ENCODE measurements at places on chromosomes 7 and 10. TPM values are rescaled to one million over a fixed set of nuclear protein-coding genes. Genes with fewer than 3 reads are reported as not detected.

DNA sequence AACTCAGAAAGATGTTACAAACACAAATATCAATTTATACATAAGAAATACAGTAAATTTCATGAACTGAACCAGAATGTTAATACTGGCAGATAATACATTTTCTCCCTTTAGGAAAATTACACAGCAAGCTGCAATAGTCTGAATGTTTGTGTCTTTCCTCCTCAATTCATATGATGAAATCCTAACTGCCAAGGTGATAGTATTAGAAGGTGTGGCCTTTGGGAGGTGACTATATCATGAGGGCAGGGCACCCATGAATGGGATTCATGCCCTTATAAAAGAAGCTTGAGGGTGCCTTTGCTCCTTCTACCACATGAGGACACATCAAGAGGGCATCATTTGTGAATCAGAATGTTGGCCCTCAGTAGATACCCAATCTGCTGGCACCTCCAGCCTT lies 64.3 kb upstream of the GPR22 start:
- no peak for DNase-seq

DNA sequence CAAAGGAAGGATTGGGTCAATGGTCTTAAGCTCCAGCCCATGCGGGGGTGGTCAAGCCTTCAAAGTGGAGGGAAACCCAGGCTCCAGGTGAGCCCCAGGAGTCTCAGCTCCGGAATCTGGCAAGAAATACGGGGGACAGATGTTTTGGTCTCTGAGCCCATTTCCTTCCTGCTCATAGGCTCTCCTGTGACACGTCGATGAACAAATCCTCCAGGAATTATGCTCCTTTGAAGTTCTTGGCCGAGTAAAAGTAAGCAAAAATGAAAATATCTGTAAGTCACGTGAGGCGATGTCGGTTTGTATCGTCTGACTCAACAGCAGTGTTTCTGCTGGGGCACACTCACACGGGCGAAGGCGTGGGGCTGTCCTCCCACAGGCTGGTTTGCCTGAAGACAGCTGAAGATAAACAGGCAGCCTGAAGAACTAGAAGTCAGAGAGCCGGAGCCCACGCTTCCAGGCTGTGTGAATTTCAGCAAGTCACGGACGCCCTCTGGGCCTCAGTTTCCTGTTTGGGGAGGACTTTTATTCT lies 52.6 kb upstream of the SMNDC1 start:
- no peak for DNase-seq

HOGA1 gene
- 25.6 TPM for total RNA-seq

HECW1 gene
- 0.04 TPM for total RNA-seq

DNA sequence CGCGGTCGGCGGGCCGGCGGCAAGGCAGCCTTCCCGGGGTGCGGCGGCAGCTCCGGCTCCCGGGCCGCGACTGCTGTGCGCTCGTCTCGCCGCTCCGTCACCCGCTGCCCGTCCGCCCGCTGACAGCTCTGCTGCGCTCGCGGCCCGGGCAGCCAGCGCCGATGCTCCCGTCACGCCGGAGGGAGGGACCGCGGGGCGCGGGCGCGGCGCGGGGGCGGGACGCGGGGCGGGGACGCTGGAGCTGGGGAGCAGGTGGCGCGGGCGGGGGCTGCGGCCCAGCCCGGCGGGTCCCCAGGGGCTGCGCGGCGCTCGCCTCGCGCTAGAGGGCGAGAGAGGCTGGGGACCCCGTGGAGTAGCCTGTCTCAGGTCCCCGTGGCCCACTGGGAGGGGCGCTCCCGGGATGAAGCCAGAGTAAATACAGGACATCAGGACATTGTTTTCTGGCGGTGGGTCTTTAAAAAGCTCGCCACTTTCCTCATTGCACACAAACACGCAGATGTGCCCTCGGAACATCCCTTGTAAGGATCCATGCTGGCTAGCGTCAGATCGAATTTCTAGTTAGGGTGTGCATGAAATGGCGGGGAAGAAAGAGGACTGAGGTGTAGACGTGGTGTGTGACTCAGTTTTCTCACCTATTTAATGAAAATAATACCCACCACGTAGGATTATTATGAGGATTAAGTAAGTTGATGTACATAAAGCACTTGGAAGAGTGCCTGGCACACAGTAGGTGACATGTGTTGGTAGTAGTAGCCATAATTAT lies at the start of gene ELAPOR2:
Gene ELAPOR2 (minus strand): TSS at position 130 of the 763 bp plus-strand sequence. CDS start 141 bp downstream, outside the sequence.
- peak; percentile 60 for DNase-seq

UCN3 gene
- not detected for total RNA-seq

GRCh38 chr7:157895520-157896375 lies 558.9 kb downstream of the DNAJB6 start:
- no peak for DNase-seq

DNA sequence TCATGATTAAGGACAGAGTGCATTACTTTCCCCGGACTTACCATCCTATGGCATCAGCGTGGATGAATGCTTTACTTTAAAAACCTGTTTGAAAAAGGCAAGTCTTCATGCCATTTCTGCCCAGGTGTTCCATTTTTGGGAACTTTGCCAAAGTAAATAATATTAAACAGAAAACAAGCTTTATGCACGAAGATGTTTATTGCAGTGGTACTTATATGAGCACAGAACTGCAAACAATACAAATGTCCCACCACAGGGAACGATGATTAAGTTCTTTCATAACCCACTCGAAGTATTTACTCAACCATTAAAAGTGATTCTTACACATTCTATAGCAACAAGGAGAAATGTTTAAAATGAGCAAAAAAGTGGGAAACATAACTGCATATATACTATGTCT lies 109.7 kb upstream of the GDF10 start:
- no peak for DNase-seq

DNA sequence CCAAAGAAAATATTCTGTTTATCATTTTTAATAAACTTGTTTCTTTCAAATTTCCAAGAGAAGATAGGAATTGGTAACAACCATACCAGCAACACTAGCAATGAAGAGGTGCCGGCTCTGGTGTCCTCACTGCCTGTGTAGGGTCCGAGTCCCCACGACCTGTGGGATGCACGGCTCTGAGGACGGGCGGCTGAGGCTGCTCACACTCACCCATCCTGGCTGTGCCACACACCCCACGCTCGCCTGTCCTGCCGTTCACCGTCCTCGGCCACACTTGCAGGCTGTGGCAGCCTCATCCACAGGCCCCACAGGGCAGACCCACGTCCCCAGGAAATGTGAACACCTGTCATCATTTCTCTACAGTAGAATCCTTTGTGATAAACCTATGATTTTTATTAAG lies 48.2 kb upstream of the DPYSL4 start:
- DNase-seq = no peak

DNA sequence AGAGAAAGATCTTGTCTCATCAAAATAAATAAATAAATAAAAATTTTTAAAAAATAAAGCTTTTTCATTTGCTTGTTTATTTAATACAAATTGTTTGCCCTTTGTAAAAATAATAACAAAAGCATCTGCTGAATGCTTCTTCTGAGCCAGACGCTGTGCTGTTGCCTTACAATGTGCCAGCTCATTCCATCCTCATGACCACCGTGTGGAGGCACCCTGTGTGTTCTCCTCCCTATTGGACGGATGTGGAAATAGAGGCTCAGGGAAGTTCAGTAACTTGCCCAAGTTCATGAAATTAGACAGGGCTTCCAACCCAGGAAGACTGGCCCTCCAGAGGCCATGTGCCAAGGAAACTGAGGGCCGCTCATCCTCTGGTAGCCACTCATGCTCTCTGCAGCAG lies 120.6 kb downstream of the SH3PXD2A start:
- no peak for DNase-seq

CLCN1 gene
- total RNA-seq = not detected

SPDYE18 gene
- total RNA-seq = not detected

GRCh38 chr7:71682841-71683781 lies 551.2 kb downstream of the GALNT17 start:
- DNase-seq = no peak

DNA sequence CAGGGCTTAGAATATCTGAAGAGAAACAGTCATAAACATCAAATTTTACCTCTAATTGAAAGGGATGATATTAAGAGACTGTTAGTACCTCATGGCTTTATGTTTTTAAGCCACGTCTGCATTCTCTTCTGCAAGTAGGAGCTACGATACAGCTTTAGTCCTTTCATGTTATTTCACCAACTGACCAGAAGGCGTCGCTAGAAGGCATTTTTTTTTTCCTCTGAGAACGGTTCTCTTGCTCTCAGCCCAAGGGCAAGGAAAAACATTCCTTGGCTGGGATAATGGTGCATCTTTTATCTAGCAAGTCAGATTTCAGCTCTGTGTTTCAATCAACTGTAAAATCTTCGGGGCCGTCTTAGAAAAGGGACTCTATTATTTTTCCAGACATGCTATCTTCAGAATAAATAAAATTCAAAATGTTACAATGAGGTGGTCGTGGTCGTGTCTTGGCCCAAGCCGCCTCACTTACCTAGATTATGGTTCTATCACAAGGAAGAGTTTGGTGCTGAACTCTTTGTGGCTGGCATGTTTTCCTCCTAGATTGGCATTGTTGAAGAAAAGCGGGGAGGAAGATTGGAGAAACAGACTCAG lies 41.6 kb upstream of the LYZL2 start:
- DNase-seq = no peak

SLC25A40 gene
- total RNA-seq = 9.4 TPM

ZNF786 gene
- total RNA-seq = 3.7 TPM

GRCh38 chr7:105943486-105943885 lies 19.6 kb upstream of the CDHR3 start:
- no peak for DNase-seq

Data from right atrium auricular region (tissue), 2 donors.